ENCODE measurements at places on chromosomes 7 and 10.

DNA sequence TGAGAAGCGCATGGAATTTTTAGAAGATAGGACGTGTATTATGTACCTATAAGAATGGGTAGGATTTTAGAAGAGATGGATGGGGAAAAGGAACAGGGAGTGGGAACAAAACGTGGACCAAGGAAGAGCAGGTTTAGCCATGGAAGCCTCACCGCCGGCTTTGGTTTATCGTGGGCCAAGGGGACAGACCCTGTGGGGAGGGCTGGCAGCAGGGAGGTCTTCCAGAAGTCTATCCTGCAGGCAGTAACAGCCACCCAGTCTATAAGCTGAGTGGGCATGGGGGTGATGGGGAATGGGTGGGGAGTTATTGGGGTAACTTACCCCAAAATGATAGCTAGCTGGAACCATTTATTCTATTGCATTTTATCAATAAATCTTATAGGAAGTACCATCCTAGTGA, 44.9 kb downstream of the IKZF1 start:
- no peak for DNase-seq

- no peak for DNase-seq
Measured at GRCh38 chr10:13503745-13504463, 24.9 kb downstream of the BEND7 start.

GRCh38 chr7:148484486-148484885, 106.1 kb upstream of the C7orf33 start:
- no peak for DNase-seq

- DNase-seq = peak; percentile 67
Measured at GRCh38 chr10:116265686-116266085, 7.3 kb downstream of the GFRA1 start.

- DNase-seq = no peak
Measured at GRCh38 chr7:99739699-99740572, 4.9 kb upstream of the CYP3A7 start.

DNA sequence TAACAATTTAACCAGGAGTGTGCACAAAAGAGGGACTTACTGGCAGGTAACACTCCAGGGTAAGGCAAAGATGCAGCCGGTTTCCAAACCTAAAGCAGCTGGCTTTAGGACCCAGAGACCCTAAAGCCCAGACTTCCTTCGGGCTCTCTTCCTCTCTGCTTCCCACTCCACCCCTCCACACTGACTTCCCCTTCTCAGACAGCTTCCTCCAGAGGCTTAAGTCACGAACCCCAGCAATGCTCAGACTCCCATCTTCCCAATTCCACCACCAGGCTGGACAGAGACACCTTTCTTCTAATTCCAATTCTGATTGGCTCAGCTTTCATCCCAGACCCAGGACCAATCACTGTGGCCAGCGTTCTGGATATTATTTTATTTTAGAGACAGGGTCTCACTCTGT, 24.8 kb downstream of the STYXL1 start:
- no peak for DNase-seq

Data from islet precursor cell (in vitro differentiated cells).